ENCODE measurements at places on chromosomes 2 and 18. TPM values are rescaled to one million over a fixed set of nuclear protein-coding genes. Genes with fewer than 3 reads are reported as not detected.

The LPIN1 gene
- total RNA-seq, result 11.0 TPM

The RBM43 gene
- total RNA-seq, result 3.8 TPM

The NRP2 gene
- total RNA-seq, result 130 TPM

The TCF7L1 gene
- total RNA-seq, result 10.3 TPM
